Spleen (tissue), 13 donors: ENCODE measurements at places on chromosomes 7 and 10.

- DNase-seq = peak; percentile 42
Measured at GRCh38 chr7:5211730-5212482, 21.9 kb downstream of the WIPI2 start.

GRCh38 chr7:157434231-157434630 is 97.4 kb downstream of the DNAJB6 start:
- DNase-seq = no peak

DNA sequence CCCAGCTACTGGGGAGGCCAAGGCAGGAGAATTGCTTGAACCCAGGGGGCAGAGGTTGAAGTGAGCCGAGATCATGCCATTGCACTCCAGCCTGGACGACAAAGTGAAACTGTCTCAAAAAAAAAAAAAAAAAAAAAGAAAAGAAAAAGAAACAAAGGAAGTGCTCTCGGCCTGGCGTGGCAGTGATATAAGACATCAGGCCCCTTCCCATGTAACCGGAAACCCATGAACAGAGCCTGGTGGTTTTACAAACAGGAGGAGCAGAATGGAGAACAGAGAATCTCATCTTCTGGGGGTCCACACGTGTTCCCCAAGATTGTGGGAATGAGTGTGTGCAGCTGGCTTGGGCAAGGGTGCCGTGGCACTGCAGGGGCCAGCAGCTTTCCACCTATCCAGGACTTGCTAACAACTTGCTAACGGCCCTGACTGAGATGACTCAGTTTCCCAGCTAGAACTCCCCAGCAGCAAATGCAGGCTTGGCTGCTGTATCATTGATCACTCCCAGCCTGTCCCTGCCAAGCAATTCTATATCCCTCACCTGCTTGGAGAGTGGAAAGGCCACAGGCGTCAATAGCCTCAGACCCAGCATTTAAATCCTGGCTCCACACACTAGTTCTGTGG is 103.0 kb downstream of the COL26A1 start:
- DNase-seq = peak; percentile 13

GRCh38 chr10:73117976-73118743 is 7.9 kb downstream of the NUDT13 start:
- DNase-seq = no peak

GRCh38 chr10:93757136-93757535 is 600 bp upstream of the LGI1 start:
- DNase-seq = no peak

DNA sequence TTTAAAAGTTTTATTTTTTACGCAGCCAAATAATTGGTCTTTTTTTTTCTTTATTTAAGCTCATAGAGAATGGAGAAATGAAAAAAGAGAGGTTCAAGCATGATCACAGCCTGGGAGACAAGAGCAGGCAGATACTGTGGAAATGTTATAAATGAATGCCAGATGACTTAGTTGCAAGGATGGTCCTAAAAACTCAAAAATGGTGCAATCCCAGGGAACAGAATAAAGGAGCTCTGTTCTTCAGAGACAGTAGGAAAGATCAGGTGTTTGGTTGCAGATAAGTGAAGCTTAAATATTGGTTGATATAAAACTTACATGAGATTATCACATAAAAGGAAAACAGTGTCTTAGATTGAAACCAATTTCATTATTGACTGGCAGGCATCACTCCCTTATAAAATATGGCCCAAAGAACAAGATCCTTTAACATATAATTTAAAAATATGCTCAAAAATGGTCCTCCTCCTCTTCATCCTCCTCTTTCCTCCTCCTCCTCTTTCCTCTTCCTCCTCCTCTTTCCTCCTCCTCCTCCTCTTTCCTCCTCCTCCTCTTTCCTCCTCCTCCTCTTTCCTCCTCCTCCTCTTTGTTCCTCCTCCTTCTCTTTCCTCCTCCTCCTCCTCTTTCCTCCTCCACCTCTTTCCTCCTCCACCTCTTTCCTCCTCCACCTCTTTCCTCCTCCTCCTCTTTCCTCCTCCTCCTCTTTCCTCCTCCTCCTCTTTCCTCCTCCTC is 18.6 kb downstream of the GNAT3 start:
- no peak for DNase-seq

DNA sequence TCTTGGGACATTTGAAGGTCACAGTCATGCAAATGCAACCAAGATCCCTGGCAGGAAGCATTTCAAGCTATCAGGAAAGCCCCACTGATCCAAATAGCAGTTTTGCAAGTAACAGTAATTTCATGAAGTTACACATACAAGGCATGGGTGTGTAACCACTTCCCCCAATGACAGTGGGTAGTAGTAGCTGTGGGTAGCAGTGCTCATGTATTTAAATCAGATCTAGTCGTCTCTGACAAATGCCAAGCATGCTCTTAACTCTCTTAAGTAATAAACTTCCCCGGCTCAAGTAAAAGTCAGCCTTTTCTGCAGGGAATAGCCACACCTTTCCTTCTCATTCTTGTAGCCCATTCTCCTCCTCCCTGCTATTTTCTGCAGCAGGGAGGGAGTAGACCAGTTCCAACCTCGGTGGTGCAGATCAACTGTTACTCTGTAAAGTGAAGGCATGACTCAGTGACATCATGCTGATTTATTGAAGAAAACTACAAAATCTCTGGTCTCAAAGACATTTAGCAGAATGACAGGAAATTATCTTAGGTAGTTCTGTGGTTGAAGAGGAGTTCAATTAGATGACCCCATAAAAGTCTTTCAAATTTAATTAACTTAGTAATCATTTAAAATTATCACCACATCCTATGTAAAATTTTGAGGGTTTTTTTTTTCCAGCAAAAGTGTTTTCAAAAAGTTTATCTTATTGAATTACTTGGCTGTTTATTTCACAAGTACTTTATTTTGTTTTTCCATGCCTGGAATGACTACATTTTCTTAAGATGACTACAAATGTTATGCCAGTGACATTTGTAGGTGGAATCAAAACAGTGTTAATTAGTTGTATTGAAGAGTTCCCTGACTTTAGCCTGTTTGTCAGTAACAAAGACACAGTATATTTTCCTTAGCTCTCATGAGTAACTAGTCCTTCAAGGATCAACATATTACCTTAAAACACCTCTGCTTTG is 568.3 kb downstream of the INHBA start:
- DNase-seq = no peak

DNA sequence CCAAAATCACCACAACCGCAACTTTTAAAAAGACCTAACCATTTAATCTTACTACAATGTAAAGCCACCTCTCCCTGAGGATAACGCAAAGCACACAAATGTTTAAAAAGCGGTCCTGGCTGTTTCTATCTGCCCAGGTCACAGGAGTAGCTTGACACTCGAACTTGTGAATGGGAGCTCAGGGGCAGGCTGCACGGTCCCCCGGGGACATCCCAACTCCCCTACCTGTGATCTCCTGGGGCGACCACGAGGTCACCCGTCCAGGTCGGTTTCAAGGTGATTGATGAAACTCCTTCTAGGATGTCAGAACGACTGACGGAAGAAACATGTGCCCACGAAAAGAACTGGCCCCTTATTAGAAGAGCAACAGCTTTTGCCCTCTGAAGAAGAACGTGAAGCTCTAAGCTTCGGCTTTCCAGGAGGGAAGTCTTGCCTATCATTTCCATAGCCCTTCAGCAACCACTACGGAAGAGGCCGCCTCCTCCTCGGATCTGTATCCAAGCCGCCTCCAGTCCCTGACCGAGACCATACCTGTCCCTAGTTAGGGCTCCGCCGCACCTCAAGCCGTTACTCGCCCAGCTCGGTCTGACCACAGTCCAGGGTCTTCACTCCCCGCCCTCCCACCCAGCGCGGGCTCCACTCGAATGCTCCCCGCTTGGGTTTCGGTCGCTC is 459 bp downstream of the CYCS start:
- peak; percentile 81 for DNase-seq

DNA sequence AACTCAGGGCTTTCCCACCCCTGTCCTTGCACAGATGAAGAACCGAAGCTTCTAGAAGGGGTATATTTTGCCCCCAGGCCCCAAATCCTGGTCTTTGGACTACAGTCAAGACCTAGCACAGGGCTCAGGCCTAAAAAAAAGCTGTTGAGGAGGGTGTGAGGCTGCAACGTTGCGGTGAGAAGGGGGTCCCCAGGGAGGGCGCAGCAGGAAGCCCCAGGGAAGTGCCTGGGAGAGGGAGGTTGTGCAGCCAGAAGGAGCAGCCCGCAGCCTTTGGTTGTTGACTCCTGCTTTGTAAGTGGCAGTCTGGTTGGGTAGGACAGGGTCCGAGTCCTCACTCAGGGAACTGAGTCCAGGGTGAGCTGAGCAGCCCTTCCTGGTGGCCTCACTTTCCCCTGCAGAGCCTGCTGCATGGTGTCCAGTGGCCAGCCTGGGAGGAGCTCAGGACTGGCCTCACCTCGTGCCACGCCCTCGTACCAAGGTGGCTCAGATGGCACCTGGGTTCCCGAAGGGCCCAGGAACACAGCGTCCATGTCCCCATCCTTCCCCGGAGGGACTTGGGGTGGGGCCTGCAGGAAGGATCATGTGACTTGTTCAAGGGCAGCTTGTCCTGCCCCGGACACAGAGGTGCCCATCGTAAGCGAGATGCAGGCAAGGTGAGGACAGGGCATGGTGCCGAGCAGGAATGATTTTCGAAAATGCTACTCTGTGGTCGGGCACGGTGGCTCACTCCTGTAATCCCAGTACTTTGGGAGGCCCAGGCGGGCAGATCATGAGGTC is 166.4 kb upstream of the TNRC18 start:
- no peak for DNase-seq

GRCh38 chr7:91288208-91288824 is 24.1 kb downstream of the FZD1 start:
- no peak for DNase-seq

DNA sequence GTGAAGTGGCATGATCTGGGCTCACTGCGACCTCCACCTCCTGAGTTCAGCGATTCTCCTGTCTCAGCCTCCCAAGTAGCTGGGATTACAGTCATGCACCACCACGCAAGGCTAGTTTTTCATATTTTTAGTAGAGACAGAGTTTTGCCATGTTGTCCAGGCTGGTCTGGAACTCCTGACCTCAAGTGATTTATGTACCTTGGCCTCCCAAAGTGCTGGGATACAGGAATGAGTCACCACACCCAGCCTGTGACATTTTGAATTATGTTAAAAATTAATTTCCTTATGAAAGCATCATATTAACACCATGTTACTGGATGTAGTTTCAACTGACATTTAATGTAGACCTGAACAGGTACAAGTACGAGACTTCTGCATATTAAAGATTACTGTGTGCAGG is 24.3 kb downstream of the ABCB4 start:
- DNase-seq = no peak

DNA sequence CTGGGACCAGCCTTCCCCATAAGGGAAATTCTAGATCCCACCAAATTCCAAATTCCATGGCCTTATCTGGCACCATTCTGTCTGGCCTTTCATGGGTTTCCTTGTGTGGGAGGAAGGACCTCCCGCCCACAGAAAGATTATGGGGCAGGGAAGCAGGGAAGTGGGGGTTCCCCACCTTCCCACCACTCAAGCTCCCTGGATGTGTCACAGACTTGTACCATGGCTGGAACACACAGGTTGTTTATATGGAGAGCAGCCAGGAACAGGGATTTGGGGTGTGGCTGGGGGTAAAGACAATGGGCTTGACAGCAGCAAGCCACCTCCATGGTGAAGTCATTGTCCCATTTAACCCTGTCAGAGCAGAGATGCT is 18.3 kb downstream of the UNC5B start:
- DNase-seq = peak; percentile 37

GRCh38 chr7:106260136-106260561 is 24.6 kb downstream of the NAMPT start:
- no peak for DNase-seq

- no peak for DNase-seq
Measured at GRCh38 chr10:130345728-130346127, 209.5 kb downstream of the GLRX3 start.

DNA sequence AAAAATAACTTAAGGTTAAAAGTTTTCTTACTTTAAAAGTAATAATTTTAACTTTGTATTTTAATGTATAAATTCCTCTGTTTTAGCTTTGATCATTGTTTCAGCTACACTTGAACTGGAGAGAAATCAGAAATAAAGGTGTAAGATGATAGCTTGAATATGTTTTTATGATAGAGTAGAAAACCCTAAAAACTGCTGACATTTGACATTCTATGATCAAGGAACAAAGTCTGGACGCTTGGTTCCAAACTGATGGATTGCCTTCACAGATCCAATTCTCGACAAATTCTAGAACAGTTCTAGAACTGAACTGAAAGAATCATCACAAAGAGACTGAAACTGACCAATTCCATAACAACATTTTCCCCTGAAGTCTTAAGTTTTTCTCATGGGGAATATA is at the start of gene ANKRD61:
TSS of gene ANKRD61 (plus strand) at position 389 of the 400 bp plus-strand sequence. CDS start at position 389, 0 bp downstream.
- DNase-seq = no peak

- peak; percentile 81 for DNase-seq
Measured at GRCh38 chr7:151925446-151926335, 30.6 kb upstream of the GALNTL5 start.

GRCh38 chr7:82559193-82559805 is 115.7 kb upstream of the CACNA2D1 start:
- no peak for DNase-seq

DNA sequence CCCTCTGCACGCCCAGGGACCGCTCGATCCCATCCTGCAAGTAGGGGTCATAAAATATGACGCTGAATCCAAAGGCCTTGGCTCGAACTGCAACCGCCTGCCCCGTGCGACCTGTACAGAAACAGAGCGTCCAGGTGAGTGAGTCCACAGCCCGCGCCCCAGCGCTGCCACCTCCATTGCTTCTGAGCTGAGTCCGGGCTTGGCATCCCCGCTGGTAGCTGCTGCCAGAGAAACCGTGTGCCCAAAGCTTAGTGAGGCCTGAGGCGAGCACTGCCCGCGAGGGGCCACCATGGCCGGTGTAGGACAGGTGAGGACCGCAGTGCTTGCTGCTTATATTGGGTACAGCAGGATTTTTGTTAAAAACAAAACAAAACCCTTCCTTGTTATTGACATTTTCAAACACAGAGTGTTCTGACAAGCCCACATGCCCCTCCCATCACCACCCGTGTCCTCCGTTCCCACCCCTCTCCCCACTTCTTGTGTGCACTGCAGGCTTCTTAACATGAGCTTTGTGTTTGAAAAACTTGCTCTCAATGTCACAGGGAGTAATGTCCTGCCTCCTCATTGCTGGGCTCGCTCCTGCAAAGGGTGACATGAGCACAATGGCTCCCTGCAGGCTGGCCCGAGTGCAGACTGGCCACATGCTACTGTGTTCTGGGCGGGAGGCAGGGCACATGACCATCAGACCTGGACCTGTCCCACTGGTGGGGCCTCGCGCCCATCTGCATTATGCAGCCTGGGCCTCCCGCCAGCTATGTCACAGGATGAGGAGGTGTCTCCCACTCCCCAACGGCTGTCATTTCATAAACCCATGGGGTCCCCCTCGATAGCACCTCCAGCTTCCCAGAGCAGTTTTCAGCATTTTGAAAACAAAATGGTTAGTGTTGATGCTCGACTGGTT is 52.9 kb downstream of the ZRANB1 start:
- peak; percentile 74 for DNase-seq
